ENCODE measurements at places on chromosomes 6 and 20.

DNA sequence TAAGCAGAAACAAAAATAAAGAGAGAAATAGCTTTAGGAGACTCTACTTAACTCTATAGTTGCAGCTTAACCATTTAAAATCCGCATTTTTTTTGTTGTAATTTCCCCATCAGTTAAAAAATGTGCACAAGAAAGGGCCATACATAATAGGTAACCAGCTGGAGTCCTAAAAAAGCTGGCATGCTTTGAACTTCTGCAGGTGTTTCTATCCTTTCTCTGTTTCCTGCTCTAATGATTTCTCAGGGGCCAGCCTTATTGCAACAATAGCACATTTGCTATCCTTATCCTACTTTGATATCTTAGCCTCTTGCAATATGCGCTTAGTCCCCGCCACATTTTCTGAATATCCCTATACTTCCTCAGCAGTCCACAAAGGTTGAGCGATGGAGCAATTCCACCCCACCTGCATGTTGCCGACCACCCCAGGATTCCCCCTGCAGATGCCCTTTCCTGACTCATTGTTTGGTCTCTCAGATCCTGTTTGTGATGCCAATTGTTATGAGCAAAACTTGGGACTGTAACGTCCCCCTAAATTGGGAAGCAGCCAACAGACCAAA, 48.5 kb downstream of the TRIM27 start:
- DNase-seq, result no peak

- DNase-seq, result peak; percentile 93
Observed at GRCh38 chr6:156776840-156777576, at the start of gene ARID1B. ARID1B (plus strand) TSS chr6:156777378; CDS start chr6:156777681, 303 bp downstream.

DNA sequence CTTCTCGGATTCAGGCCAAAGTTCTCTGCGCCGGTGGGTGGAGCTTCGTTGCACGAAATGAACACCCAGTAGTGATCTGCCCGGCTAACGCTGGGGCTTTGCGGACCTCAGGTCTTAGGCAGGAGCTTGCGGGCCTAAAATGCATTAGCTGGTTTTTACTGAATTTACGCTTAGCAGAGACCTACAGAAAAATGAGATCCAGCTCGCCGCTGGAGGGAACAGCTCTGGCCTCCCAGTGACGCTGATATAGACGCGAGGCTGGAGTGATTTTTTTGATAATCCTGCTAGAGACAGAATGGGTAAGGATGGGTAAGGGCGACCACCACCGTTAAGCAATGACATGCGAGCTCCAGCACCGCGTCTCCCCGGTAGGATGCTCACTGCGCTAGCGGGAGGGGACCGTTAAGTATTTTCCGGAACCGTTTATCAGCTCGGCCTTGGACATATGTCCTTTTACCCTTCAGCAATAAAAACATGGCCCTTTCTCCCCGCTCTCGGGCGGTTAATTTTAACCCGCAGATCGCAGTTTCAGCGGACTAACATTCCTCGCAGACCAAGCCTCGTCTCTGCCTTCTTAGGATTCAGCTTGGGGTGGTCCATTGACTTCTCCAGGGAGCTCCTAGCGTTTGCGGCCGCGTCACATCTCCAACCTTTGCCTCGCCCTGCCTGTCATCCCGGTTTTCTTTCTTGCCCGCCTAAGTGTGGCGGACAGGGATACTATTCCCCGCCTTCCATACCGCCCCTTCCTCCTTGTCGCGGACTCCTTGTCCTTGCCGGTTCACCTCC, 109.3 kb downstream of the GPX5 start:
- peak; percentile 38 for DNase-seq

GRCh38 chr6:165805067-165805555, 142.1 kb upstream of the PDE10A start:
- peak; percentile 2 for DNase-seq

DNA sequence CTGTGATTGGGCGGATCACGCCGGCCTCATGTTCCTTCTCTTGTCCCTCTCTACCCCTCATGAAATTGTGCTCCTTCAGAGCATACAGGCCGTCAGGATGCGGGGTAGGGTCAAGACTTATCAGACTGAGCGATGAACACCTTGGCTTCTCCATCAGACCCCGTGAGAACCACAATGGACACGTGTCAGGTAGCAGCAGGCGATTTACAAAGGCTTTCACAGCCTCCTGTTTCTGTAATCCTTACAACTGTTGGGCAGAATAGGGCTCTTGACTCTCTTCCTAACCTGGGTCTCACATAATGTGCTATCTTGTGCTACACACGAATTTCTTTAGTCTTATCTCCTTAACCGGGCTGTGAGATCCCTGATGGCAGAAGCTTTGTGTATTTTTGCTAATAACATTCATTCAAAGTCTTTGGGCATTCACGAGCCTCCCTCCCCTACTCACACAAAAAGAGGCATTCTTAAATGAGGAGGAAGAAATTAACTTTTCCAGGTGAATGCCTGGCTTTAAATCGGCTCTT, 122.9 kb upstream of the SLC22A23 start:
- no peak for DNase-seq

GRCh38 chr6:11374036-11375010, 141.9 kb upstream of the NEDD9 start:
- no peak for DNase-seq

DNA sequence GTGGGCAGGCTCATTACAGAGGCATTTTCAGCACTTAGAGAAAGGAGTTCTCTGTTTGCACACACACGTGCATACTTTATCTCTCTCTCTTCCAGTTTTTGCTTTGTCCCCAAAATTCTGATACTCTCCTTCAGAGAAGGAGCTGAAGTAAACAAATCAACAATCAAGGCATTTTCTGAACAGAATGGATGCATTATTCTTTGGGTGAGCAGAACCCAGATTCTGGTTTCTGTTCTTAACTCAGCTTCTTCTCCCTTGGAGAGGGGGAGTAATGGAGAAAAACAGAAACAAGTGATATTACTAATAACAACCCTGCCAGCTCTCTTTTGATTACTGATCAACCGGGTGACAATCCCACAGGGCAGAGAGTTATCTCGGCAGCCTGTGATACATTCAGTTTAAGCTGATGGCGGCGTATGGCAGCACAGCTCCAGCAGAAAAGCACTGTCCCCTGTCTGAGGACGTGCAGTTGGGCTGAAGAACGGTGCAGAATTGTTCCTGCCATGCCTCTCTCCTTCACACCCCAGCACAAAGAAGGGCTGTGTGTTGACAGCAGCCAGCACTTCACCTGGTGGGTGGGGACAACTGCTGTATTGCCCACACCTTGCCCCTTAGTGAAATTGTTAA, 47.3 kb upstream of the SASH1 start:
- no peak for DNase-seq

DNA sequence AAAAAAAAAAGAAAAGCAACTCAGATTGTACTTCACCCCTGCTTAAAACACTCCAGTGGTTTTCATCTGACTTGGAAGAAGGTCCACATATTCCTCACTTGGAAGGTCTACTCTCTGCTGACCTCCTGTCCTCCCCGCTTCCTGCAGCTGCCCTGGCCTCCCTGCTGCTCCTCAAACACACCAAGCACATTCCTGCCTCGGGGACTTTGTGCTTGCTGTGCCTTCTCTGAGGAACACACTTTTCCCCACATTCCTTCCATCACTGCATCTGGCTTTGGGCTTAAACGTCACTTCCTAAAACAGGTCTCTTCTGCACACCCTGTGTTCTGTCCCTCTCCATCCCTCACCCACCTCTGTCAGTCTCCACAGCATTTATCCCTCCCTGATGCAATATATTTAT, 4.9 kb upstream of the PDYN start:
- no peak for DNase-seq

DNA sequence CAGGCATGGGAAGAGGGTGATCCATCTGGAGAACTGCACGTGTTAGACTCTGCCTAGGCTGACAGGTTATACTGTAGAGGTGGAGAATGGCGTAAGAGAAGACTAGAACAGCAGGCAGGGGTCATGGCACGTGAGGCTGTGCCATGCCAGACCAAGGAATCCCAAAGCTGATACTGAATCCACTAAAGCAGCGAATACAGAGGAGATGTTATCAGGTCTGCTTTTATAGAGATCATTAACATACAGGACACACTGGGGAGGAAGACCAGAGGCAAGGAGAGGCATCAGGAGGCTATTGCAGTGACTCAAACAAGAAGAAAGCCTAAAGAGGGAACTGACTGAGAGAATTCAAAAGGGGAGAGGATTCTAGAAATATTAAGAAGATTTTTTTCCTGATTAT, 12.9 kb downstream of the PHACTR1 start:
- DNase-seq, result no peak

DNA sequence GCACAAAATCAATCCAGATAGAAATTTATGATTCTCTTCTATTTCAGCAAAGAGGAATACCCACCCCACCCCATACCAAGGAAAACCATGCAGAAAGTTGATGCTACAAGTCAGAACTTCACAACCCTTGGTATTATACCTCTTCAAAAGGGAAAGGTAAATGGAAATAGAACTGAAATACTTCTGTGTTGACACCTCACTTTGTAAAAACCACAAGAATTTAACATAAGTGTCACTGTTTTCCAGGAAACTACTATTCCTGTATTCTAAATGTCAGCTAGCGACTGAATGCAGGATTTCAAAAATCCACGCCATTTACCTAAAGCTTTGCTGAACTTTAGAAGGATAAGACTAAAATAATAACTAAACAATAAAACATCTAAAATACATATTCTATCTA, 3.6 kb downstream of the CPNE1 start:
- peak; percentile 41 for DNase-seq

- no peak for DNase-seq
Observed at GRCh38 chr6:151166180-151166579, 73.6 kb upstream of the AKAP12 start.

GRCh38 chr6:70758883-70759282, 91.2 kb downstream of the SMAP1 start:
- DNase-seq, result no peak

DNA sequence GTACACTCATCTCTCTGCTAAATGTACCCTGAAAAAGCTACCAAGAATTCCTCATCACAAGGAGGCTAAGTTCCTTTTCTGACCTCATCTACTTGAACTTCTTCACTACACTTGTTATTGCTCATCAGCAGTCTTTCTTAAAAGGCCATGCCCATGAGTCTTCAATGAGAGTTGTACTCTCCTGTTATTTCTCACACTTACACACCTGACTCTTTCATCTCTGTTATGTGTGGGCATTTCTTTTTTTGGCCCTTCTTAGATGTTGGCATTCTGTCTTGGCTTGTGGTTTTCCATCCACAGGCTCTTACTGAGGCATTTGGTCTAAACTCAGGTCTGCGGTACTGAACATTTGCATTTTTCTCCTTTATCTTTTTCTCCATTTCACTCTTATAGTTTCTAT, 10.7 kb upstream of the SLC17A1 start:
- DNase-seq, result no peak

- no peak for DNase-seq
Observed at GRCh38 chr6:80921861-80922460, 815.5 kb downstream of the BCKDHB start.

DNA sequence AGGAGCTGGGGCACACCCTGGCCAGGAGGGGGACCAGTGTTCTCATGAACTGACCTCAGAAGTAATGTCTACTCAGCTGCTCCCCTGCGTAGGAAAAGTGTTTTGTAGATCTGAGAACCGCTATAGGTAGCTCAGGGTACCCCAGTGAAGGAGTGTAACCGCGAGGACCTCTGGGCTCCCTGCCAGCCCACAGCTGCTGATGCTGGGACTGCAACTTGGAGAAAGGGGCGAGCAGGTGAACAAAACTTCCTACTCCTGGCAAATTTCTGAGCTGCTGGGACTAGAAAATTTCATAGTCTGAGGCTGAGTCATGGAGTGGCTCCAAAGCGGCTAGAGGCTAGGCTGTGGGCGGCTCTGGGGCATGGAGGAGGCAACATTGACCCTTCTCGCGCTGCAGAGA, 51.9 kb downstream of the PYGB start:
- peak; percentile 75 for DNase-seq

DNA sequence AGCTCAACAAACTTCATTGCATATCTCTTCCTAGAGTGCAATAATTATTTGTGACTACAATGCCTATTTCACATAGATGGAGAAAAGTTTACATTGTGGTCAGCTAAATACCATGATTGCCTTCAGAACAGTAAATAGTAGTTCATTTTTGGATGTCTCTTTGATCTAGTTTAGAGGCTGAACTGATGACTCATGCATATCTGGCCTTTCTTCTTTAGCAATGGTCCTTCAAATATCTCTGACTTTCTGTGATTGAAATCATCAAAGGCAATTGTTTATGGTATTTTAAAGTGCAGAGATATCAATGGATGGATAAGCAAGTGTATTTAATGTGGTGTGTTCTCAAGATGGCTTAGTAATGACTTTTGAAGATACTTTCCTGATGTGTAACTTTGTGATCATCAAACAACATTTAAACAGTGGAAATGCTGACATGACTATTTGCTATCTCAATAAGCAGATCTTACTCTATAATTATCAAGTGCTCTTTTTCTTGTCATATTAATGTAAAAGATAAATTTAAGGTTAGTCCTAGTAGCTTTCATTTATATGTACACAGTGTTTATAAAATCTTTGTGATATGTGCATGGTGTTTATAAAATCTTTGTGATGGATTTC, 523.7 kb upstream of the SLC35B3 start:
- peak; percentile 33 for DNase-seq

- DNase-seq, result no peak
Observed at GRCh38 chr6:29702519-29703103, 20.6 kb upstream of the HLA-F start.

GRCh38 chr20:47262365-47263013, 94.0 kb downstream of the ZMYND8 start:
- DNase-seq, result no peak

- DNase-seq, result peak; percentile 77
Observed at GRCh38 chr6:150352321-150353296, 16.2 kb upstream of the IYD start.

DNA sequence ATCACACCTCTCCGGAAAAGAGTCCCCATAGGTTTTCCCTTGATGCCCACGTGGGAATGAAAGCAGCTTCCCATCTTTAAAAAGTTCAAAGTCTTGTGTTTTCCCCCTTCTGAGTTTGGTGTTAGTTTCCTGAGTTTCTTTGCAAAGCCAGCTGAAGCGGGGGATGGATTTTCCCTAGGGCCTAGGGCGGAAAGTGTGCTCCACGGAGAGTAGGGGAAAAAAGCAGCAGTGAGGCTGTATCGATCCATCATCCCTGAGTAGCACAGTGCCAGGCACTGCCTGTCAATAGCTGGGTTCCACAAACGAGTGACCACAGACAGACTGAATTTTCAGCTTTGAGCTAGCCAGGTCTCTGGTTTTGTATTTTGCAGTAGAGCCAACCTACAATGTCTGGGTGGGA, 1.3 kb downstream of the DAAM2 start:
- no peak for DNase-seq

- no peak for DNase-seq
Observed at GRCh38 chr6:330948-331347, 38.7 kb downstream of the DUSP22 start.

GRCh38 chr20:38129893-38130609, 35.0 kb downstream of the TGM2 start:
- DNase-seq, result no peak

GRCh38 chr6:24147511-24148153, 21.6 kb downstream of the NRSN1 start:
- no peak for DNase-seq

GRCh38 chr20:4064144-4064909, 49.0 kb upstream of the RNF24 start:
- DNase-seq, result peak; percentile 92
